Breast epithelium (tissue), 4 donors: ENCODE measurements at places on chromosomes 7 and 10. TPM values are rescaled to one million over a fixed set of nuclear protein-coding genes. Genes with fewer than 3 reads are reported as not detected.

Gene ZNF25
- total RNA-seq, result 16.0 TPM

Gene FAM13C
- total RNA-seq, result 13.9 TPM

GRCh38 chr10:72637398-72637857 lies 11.5 kb upstream of the MICU1 start:
- DNase-seq, result no peak

DNA sequence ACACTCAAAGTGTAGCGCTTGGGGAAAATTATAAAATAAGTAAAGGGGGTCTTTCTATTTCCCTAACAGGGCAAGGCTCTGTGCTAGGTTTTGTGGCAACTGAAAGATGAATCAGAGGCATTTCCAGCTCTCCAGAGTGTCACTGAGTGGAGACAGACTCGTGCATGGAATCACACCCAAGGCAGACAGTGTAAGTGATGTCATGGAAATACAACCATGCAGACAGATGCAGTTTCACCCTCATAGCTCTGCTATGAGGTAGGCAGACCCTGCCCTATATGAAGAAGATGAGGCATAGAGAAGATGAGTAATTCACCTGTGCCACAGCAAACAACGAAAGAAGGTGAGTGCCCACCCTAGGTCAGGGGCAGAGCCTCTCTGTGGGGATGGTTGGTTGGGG lies 57.2 kb upstream of the PITRM1 start:
- DNase-seq, result no peak

DNA sequence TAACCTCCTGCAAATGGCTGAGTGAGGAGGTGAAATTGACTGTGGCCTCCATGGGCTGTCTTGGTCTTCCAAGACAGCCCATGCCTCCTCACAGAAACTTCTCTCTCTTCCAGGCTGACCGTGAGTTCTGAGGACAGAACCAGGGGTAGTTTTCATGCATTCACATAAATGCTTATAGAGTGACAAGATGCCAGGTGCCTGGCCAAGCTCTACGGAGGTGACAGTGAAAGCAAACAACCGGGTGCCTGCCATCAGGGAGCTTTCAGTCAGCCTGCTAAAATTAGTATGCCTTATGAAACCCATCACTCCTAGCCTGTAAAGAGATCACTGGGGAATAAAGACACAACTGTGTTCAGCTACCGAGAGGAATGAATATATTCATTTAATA lies 919 bp upstream of the RHOBTB1 start:
- DNase-seq, result no peak

Gene INTS1
- total RNA-seq, result 27.7 TPM

DNA sequence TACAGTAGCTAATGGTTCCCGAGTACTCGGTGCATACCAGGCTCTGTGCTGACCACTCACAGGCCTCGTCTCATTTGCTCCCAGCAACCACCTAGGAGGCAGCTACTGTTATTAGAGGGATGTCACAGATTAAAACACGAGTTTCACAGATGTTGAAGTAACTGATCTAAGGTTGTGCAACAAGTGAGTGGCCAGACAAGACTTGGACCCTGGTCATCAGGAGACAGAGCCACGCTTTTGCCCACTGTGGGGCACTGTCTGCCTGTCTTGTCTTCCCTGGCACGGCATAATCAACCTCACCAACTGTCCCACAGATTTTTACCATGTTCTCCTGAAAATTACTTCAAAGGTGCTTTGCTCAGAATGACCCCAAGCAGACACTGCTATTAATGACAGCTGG lies 111.6 kb upstream of the HABP2 start:
- DNase-seq, result no peak

DNA sequence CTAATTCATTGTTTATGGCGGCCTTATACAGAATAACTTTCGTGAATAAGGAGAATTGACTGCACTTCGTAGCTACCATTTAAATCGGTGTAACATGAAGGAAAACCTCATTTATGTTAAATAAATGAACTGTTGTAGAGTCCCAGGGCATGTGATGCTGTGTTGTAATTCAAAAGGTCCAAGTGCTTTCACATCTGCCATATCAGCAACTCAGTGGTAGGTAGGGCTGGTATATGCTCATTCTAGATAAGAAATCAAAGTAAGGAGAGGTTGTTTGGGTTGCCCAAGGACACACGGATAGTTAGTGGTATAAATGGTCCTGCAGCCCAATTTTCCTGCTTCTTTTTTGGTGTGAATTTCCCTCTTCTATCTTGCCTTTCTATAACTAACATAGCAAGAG lies 15.8 kb downstream of the BBS9 start:
- DNase-seq, result no peak

- DNase-seq, result no peak
These were observed 91.8 kb upstream of the STK17A start for GRCh38 chr7:43491123-43491522.

Gene ANKRD61
- 0.33 TPM for total RNA-seq

DNA sequence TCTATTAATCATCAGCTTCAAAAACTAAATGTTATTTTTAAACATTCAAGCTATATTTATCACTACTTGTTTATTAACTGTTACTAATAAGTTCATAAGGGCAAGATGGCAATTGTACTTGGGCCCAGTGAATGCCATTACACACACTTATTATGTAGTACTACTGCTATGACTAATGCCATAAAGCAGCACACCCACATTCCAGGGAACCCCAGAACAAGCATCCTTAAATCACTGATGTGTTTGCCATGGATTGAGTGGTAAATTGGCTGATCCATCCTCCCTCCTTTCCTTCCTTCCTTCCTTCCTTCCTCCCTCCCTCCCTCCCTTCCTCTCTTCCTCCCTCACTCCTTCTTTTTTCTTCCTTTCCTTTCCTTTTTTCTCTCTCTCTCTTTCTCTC lies 37.4 kb upstream of the RSU1 start:
- no peak for DNase-seq
